Hepatocyte (in vitro differentiated cells): ENCODE measurements at places on chromosomes 7 and 10. TPM values are rescaled to one million over a fixed set of nuclear protein-coding genes. Genes with fewer than 3 reads are reported as not detected.

CPN1 gene
- total RNA-seq: 2.8 and 3.8 TPM in 2 replicates

LFNG gene
- 4.5 and 7.5 TPM in 2 replicates for total RNA-seq

VIPR2 gene
- total RNA-seq: 2.8 and 3.4 TPM in 2 replicates

PDAP1 gene
- total RNA-seq: 93.9 and 110 TPM in 2 replicates

ZNF804B gene
- total RNA-seq: 0.08 TPM in 1 of 2 replicates, not detected in the other

CPED1 gene
- total RNA-seq: 29.4 and 30.5 TPM in 2 replicates

CHST12 gene
- 7.2 and 8.4 TPM in 2 replicates for total RNA-seq

PRKG1 gene
- total RNA-seq: 8.1 and 12.3 TPM in 2 replicates

DNA sequence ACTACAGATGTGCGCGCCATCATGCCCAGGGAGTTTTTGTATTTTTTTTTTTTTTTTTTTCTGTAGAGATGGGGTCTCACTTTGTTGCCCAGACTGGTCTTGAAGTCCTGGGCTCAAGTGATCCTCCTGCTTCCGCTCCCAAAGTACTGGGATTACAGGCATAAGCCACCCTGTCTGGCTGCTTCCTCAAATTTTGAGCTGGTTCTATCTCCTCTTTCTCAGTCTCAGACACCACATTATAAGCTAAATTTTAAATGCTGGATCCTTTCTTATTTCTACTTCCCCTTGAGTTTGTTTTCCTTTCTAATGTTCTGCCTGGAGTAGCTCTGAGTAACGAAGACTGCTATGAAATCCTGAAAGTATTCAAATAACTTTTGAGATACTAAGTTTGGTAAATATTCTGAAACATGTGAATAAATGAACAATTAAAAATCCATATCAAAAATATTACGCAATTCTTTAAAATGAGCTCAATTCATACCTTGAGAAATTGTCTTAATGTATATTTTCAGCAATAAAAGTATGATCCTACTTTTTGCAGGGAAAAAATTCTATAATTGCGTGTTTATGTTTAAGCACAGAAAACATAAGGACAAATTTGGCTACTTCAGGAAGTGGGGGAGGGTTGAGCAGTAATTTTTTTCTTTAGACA, 15.0 kb downstream of the TCAF1 start:
- H3K36me3 ChIP-seq: no peaks in the 10 kb centered on the region
- no peak for DNase-seq
- H3K27me3 ChIP-seq: no peaks in the 10 kb centered on the region
- H3K27ac ChIP-seq: no peak overlapping the region

DNA sequence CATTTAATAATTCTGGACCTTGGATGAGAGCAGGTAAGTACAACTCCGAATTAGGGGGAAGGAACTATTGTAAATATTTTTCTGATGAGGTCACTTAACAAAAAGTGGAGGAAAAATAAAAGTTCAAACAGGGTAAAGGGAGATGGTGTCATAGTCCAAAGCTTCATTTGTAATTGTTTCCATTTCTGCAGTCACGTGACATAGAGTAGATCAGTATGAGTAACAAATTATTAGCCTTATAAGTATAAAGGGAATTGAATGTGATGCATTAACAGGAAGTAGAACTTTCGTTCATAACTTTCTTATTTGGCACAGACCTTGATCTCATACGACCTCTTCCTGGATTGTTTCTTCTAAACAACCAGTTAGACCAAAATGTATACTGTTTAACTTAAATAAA, 347.2 kb upstream of the TPK1 start:
- H3K27ac ChIP-seq: no peak overlapping the region
- H3K27me3 ChIP-seq: no peaks in the 10 kb centered on the region
- no peak for DNase-seq
- H3K4me3 ChIP-seq: no peak overlapping the region
- no peaks in the 10 kb centered on the region for H3K36me3 ChIP-seq

DNA sequence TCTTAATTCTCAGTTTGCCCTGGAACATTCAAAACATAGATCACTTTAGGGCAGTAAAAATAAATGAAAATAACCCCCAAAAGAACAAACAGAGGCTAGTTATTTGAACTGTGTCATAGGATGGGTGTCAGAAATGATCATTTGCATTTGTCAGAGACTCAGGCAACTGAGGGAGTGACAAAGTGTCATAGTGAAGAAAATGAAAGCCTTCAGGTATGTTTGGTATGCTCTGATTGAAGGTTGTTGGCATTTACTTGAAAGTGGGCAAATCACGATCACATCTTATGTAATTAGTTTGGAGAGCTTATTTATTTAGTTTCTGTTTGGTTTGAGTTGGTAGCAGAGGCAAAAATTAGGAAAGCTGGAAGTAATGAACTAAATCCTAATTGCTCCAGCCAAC, 880.9 kb downstream of the ANKRD7 start:
- no peaks in the 10 kb centered on the region for H3K36me3 ChIP-seq
- peak overlapping the region; percentile 1 for H3K27ac ChIP-seq
- H3K27me3 ChIP-seq: no peaks in the 10 kb centered on the region
- H3K4me1 ChIP-seq: no peaks in the 10 kb centered on the region
- H3K4me3 ChIP-seq: no peak overlapping the region

- no peak overlapping the region for H3K4me3 ChIP-seq
- no peak overlapping the region for H3K27ac ChIP-seq
- no peak for DNase-seq
These were observed 169.7 kb downstream of the NEURL1 start for GRCh38 chr10:103663236-103663635.

DNA sequence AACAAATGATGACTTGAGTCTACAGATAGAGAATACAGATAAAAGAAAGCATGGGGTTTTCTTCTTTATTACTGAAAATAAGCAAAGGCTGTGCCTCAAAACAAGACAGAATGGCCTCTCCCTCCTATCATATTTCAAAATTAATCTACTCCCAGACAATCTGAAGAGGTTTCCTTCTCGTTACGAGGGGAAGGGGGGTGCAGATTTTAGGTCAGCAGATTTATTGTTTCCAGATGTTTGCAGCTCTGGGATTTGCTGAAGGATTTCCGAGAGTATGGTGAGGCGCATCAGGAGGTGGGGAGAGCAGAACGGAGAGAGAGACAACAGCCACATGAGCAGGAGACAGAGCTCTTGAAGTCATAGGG, 89.8 kb downstream of the KIAA1549 start:
- peak overlapping the region; percentile 83 for H3K27ac ChIP-seq
- no peak overlapping the region for H3K4me3 ChIP-seq
- peak; percentile 35 for DNase-seq
- H3K36me3 ChIP-seq: no peaks in the 10 kb centered on the region
- H3K4me1 ChIP-seq: peaks cover 16% of the 10 kb centered on the region

DNA sequence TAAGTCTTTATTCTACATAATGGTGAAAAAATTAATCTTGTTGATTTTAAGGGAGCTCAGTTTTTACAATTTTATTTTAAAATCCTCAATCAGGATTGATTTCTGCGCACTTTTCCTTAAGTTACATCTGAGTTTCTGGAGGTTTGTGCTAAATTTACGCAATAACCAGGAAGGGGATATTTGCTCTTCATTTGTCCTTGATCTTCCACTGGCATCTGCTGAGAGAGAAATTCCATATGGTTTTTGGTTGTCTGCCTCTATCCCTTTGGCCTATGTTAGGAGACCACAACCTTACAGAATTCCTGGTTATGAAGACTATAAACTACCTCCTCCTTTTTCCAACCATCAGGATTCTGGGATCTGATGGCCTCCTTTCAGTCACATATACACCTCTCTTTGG, 20.1 kb upstream of the CDK6 start:
- no peaks in the 10 kb centered on the region for H3K4me1 ChIP-seq
- no peak overlapping the region for H3K27ac ChIP-seq
- H3K4me3 ChIP-seq: no peak overlapping the region

DNA sequence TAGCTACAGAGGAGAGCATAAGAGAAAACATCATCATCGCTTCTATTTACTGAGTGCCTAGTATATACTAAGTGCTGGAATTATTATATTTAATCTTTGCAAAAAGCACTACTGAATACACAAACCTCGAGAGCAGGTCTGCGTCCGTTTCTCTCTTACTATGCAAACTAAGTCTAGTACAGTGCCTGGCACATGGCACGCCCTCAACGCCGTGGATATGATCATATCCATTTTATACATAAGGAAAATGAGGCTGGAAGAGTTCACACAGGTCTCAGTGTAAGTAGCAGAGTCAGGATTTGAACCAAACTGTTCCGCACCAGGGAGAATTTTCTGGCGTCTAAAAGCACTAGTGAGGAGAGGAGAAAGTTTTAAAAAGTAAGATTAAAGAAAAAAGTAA, 17.6 kb downstream of the MXI1 start:
- H3K4me1 ChIP-seq: peaks cover 12% of the 10 kb centered on the region
- no peaks in the 10 kb centered on the region for H3K36me3 ChIP-seq
- H3K27me3 ChIP-seq: no peaks in the 10 kb centered on the region

DNA sequence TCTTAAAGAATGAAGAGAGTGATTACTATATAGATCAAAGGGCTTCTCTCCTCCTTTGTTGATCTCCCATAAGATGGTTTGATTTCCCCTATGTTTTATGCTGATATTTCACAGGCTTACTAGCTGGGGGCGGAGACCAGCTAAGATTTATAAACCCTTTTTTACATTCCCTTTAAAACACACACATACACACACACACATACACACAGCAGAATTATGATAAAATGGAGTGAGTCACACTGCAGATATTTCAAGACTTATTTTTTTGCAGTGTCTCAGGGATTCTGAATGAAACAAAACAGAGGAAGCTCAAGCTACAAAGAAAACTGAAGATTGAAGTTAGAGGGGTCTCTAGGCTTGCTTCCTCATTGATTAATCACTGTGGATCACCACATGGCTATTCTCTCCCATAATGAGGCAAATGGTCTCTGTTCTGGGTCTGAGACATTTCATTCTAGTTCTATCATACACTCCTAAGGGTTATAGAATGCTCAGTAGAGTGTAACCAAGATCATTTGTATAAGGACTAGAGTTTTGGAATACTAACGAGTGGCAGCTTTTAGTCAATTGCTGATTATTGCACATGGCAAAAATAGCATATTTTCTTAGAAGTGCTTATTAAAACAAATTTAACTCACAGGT, 18.6 kb downstream of the INA start:
- H3K4me1 ChIP-seq: no peaks in the 10 kb centered on the region
- no peaks in the 10 kb centered on the region for H3K36me3 ChIP-seq
- no peak overlapping the region for H3K27ac ChIP-seq
- no peak overlapping the region for H3K4me3 ChIP-seq
- H3K27me3 ChIP-seq: no peaks in the 10 kb centered on the region

DNA sequence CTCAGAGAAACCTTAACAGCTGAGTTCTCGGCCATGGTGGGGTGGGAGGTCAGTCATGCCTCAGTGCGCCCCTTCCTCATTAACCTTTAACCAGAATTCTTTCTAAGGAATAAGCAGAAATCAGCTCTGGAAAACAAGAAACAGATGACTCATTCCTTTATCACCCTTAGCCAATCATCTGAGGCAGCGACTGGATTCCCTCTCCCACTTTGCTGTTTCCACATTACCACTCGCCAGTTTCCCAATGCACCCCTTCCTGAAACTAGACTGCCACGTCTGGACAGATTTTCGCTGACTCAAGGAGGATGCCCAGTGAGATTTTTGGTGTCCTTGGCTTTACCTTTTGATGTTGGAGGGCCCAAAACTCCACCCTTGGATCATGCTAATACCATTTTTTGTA, 223.8 kb downstream of the PLXDC2 start:
- no peaks in the 10 kb centered on the region for H3K4me1 ChIP-seq
- no peaks in the 10 kb centered on the region for H3K36me3 ChIP-seq
- H3K4me3 ChIP-seq: no peak overlapping the region
- H3K27me3 ChIP-seq: no peaks in the 10 kb centered on the region
- no peak overlapping the region for H3K27ac ChIP-seq

GRCh38 chr7:129707910-129708499, 96.5 kb downstream of the NRF1 start:
- no peaks in the 10 kb centered on the region for H3K27me3 ChIP-seq
- no peaks in the 10 kb centered on the region for H3K36me3 ChIP-seq
- H3K4me3 ChIP-seq: no peak overlapping the region
- no peak overlapping the region for H3K27ac ChIP-seq

- no peak for DNase-seq
- no peak overlapping the region for H3K4me3 ChIP-seq
- peak overlapping the region; percentile 82 for H3K27ac ChIP-seq
- H3K4me1 ChIP-seq: no peaks in the 10 kb centered on the region
- no peaks in the 10 kb centered on the region for H3K27me3 ChIP-seq
These were observed 150.3 kb downstream of the POLR1F start for GRCh38 chr7:19558527-19558926.

- no peaks in the 10 kb centered on the region for H3K27me3 ChIP-seq
- no peaks in the 10 kb centered on the region for H3K36me3 ChIP-seq
- H3K4me1 ChIP-seq: no peaks in the 10 kb centered on the region
These were observed 168.1 kb downstream of the GPR37 start for GRCh38 chr7:124597509-124597908.

DNA sequence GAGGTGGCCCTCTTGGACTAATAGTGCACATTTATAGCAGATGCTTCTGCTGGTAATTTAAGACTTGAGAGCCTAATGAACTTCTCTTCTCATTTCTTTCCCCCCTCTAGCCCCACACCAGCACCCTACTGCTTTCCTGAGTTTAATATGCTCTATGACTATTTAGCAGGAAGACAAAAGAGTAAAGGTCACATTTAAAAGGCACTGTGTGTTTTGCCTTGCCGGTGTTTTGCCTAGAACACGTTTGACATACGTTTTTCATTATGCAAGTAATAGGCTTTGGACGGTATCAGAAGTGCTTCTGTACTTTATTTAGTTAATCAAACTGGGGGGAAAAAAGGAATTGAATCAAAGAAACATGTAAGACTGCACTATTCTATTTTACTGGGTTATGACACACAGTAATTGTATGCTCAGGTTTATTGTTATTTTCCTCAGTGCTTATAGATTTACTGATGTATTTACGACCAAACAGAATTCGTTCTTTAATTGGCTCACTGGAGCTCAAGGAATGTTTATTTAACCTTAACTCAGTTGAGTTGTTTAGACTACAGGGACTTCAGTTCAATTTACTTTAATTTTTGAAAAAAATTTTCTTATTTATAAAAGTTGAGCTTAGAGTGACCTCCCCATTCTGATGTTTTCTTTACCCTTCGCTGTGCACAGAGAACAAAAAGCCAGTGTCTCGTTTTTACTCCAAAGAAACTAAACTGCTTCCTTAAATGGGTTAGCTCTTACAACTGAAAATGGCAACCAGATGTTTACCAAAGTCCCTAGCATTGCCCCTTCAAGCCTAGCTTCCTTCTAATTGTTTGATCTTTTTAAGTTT, 35.4 kb downstream of the CPED1 start:
- peak; percentile 31 for DNase-seq
- H3K36me3 ChIP-seq: no peaks in the 10 kb centered on the region
- H3K4me1 ChIP-seq: peaks cover 42% of the 10 kb centered on the region

DNA sequence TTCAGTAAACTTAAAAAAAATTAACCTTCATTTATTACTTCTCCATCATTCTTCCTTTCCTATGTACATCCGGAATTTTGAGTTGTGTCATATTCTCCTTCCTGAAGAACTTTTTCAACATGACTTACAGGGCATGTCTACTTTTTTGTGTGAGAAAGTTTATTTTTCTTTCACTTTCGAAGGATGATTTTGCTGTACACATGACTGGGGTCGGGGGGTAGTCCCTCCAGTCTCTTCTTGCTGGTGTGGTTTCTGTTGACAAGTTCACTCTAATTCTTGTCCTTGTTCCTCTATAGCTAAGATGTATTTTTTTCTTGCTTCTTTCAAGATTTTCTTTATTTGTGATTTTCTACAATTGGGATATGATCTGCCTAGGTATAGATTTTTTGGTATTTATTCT, 55.8 kb downstream of the INPP5A start:
- H3K4me3 ChIP-seq: no peak overlapping the region
- H3K27ac ChIP-seq: peak overlapping the region; percentile 88
- no peaks in the 10 kb centered on the region for H3K36me3 ChIP-seq
- H3K27me3 ChIP-seq: no peaks in the 10 kb centered on the region
- peaks cover 30% of the 10 kb centered on the region for H3K4me1 ChIP-seq

- no peak overlapping the region for H3K4me3 ChIP-seq
- no peaks in the 10 kb centered on the region for H3K27me3 ChIP-seq
- H3K4me1 ChIP-seq: no peaks in the 10 kb centered on the region
- DNase-seq: no peak
- H3K27ac ChIP-seq: no peak overlapping the region
- H3K36me3 ChIP-seq: no peaks in the 10 kb centered on the region
These were observed 187.6 kb downstream of the PLXNA4 start for GRCh38 chr7:132388688-132389087.
